ENCODE measurements at places on chromosomes 11 and 22.
A peak's percentile ranks its signal among the peaks of the same experiment; 100 is the strongest.

GRCh38 chr11:68330700-68331337 is 18.4 kb downstream of the LRP5 start:
- DNase-seq = no peak

- peak; percentile 97 for DNase-seq
Measured at GRCh38 chr11:64284962-64285884, at the start of gene GPR137. TSS of gene GPR137 (plus strand) at chr11:64285848. CDS start at chr11:64286525, 677 bp downstream.

DNA sequence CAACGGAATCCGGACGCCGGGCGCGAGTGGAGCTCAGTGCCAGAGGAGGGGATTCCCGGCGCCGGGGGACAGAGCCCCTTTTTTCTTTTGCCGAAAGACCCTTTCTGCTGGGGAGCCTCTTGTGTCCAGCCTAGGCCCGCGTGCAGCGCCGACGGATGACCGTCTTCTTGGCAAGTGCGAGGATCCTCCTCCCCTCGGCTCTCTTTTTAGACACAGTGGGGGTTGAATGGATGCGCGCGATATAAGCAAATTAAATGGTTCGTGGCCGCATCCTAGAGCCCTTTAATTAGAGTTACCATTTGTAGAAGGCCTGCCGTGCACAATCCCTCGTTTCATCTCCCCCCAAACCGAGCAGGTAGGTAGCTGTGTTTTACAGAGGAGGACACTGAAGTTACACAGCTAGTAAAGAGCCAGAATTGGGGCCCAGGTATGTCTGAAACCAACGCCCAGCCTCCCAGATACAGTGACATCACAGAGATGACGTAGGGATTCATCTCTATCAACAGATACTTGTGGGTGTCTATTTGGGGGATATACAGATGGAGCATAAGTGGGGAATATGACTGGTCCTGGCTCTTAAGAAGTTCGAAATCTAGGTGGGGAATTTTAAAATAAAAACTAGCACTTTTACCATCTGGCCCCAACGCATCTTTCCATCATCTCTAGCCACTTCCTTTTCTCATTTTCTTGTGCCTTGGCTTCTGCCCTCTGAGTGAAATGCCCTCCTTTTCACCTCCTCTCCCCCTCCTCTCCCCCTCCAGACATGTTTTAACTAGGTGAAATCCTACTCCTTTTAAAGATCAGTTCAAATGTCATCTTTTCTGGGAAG is 875 bp downstream of the TCP11L1 start:
- no peak for DNase-seq

DNA sequence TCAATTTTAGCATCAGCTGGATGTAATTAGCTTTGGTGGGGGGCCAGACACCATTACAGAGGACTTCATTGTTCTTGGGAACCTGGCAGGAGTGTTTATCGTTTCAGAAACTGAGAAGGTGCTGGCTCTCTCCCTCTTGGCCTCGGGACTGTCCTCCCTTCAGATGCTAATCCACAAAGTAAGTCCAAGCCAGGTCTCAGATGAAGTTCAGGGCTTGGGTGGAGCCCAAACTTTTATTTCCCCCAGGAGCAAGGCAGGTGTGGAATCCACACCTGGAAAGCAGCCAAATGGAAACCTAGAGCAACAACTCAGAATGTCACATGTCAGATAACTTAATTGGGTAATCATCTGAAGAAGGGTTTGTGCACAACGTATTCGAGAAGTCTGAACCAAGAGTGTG is 119.2 kb downstream of the ME3 start:
- DNase-seq = no peak

DNA sequence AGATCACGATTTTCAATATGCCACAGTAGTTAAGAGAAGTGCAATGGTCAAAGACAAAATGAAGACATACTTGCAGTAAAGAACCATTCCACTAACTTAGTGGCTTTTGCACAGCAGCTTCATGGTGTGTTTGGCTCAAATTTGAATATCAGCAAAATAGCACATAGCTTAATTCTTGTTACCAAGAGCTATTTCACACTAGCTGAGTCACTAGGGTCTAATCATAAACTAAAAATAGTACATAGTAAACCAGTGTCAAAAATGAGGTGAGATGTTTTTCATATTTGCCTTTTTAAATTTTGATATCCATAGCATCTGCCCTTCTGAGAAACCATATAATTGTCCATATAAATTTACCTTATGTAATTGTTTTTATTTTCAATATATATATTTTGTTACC is 325.0 kb upstream of the LUZP2 start:
- DNase-seq = no peak

GRCh38 chr11:111093061-111093460 is 152.5 kb upstream of the POU2AF2 start:
- DNase-seq = no peak

DNA sequence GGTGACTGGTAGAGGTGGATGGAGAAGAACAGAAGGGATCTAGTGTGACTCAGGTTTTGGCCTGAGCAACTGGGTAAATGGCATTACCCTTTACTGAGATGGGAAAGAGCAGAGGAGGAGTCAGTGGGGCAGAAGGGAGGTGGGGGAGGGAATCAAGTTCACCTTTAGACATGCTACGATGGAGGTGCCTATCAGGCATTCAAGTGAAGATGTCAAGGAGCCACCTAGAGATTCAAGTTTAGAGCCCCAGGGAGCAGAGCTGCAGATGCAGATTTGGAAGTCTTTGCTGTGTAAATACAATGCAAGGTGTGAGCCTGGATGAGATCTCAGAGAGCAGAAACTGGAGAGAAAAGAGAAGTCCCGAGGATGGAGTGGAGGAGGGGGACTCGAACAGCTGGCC is 979 bp upstream of the MOGAT2 start:
- DNase-seq = no peak

- no peak for DNase-seq
Measured at GRCh38 chr11:122240638-122241037, 124.6 kb upstream of the BLID start.

- no peak for DNase-seq
Measured at GRCh38 chr22:29272624-29273023, 4.6 kb downstream of the EWSR1 start.

DNA sequence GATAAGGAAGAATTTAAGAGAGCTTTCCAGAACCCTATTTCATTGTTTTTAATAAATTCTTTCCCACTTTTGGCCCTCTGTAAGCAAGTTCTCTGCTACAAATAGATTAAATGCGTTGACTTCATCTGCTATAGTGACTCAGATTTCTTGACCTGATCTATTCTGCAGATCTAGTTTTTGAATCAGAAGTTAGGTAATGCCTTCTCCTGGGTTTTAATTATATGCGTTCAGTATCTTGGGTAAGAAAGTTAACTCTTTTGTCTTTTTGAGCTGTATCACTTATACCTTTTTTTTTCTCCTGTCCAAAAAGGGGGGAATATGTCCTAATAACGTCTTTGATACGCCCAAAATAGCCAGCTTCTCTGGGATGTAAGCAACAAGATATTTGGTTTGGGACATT is 2.4 kb upstream of the HEPHL1 start:
- DNase-seq = no peak

DNA sequence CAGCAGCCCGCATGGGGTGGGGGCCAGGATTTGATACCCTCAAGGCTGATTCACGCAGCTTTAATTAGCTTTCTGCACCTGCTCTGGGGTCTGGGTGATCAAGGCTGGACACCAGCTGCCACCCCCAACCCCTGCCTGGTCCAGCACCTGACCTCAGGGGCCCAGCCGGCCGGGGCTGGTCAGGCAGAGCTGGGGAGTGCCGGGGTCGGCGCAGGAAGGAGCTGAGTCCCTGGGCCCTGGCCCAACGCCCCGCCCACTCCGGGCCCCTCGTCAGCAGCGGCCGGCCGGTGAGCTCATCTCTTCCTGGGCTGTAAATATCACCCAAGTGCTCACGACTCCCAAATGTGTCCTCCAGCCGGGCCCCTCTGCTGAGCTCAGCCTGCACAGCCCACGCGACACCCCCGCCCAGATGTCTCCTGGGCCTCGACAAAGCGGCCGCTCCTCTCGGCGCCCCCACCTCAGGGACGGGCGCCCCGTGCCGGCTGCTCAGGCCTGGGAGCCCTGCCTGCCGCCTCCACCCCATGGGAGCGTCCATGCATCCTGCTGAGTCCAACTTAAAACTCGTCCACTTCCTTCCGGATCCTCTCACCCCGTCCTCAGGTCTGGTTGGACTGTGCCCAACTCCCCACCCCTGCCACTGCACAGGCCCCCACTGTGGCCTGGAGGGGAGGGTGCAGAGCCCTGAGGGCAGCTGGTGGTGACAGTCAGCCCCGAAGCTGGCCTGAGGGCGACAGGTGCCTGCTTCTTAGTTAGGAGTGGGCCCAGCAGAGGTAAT is 29.0 kb downstream of the RTN4R start:
- no peak for DNase-seq

DNA sequence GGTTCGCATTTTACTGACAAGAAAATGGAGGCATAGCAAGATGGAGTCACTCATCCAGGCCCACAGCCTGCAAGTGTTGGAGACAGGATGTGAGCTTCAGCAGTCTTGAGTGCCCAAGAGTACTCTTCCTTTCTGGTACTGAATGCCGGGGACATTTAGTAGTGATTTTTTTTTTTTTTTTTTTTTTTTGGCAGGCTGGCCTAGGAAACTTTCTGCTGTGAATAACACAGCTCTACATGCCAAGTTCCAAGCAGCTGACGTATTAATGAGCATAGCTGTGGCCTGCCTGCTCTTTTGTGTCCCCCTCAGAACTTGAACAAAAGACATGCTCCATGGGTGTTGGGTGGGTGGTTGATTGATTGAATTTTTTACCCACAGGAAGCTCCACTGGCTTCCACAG is 195.5 kb upstream of the CADM1 start:
- no peak for DNase-seq

- DNase-seq = no peak
Measured at GRCh38 chr11:134252346-134253187, 585 bp downstream of the THYN1 start.

DNA sequence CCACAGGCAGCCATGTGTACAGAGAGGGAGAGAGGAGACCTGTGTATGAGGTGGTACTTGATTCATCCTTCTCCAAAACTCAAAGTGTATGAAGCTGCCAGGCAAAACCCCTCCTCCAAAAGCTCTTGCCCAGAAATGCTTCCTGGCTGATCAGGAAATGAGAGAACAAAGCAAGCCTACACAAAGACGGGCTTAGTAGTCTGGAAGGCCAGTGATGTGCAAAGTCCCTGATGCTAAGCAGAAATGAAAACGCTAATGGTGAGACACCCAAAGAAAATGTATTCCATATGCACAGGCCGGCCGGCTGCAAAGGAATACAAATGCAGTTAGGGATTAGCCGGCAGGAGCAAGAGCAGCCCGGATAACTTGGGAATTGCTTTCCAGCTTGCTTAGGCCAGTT is 234.9 kb upstream of the CADM1 start:
- DNase-seq = no peak

DNA sequence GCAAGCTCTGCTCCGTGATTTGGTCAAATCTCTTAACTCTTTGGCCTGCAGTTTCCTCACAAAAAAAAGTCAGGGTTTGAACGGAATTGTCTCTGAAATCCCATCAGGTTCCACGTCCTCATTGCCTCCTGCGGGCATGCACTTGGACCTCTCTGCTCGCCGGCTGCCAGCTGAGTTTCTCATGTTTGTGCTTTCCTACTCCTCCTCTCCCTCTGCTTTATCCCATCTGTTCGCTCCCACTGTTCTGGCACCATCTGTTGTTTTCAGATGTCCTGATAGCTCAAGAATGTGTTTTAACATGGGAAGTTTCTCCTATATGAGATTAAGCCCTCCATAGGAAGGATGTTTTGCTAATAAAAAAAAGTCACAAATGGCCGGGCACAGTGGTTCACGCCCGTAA is 49.4 kb upstream of the ARHGAP42 start:
- no peak for DNase-seq

GRCh38 chr22:29043906-29044575 is 17.6 kb downstream of the C22orf31 start:
- no peak for DNase-seq

GRCh38 chr11:84836371-84836770 is 790.8 kb downstream of the DLG2 start:
- no peak for DNase-seq

DNA sequence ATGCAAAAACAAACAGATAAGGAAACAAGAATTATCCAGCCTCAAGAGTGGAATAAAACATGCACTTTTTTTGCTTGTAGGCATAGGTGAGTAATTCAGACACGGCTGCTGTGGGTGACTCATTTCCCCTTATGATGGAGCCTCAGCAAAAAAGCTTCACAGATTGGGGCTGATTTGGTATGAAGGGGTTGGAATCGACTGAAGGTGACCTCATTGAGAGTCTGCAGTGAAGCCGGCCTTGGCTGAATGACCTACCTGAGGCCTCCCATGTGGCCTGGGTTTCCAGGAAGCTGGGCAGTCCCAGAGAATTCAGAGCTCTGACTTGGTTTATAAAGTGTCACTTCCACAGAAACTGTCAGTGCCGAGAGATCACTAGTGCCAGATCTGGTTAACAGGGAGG is 34.2 kb upstream of the VPREB1 start:
- DNase-seq = no peak

DNA sequence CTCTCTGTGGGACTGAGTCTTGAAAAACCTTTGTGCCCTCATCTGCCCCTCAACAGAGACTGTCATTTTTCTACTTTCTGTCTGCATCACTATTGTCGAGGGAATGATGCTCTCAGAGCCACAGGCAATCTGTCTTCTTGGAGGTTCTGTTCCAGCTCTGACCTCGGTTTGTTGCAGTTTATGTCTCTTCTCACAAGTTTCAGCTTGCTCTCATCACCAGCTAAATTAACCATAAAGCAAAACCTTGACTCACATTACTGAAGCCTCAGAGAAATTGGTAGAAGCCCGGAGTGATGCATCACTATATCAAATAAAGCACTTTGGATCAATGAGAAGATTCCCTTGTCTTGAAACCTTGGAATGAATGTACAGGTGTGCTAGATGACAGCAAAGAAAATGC is 60.6 kb upstream of the BLID start:
- no peak for DNase-seq

DNA sequence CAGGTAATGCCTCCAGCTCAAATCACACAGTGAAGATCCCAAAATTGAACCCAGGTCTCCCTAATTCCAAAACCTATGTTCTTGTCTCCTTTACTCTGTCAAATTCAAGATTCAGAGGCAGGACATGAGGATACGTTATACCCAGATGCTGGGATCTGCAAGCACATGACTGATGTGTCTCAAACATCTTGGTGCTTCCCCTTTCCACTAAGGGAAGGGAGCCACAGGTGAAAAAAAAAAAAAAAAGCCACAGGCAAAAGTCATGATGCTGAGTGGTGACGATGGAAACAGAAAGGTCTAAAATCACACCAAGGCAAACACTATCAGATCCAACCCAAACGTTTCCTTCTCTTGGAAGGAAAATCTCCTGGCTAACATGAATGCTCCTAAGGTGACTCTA is 24.0 kb downstream of the ABTB2 start:
- no peak for DNase-seq

GRCh38 chr22:46023558-46023981 is 46.6 kb upstream of the WNT7B start:
- no peak for DNase-seq

- no peak for DNase-seq
Measured at GRCh38 chr22:27148055-27148454, 490.7 kb downstream of the MIAT start.
